ENCODE measurements at places on chromosomes 2 and 18. TPM values are rescaled to one million over a fixed set of nuclear protein-coding genes. Genes with fewer than 3 reads are reported as not detected.

IL1A gene
- polyA plus RNA-seq: not detected

RIOK3 gene
- polyA plus RNA-seq: 12.3 TPM

- H3K4me3 ChIP-seq: no peak overlapping the region
- H3K36me3 ChIP-seq: no peaks in the 10 kb centered on the region
- H3K27ac ChIP-seq: no peak overlapping the region
- H3K4me1 ChIP-seq: no peaks in the 10 kb centered on the region
Measured at GRCh38 chr2:61970807-61971556, 65.5 kb downstream of the COMMD1 start.

DNA sequence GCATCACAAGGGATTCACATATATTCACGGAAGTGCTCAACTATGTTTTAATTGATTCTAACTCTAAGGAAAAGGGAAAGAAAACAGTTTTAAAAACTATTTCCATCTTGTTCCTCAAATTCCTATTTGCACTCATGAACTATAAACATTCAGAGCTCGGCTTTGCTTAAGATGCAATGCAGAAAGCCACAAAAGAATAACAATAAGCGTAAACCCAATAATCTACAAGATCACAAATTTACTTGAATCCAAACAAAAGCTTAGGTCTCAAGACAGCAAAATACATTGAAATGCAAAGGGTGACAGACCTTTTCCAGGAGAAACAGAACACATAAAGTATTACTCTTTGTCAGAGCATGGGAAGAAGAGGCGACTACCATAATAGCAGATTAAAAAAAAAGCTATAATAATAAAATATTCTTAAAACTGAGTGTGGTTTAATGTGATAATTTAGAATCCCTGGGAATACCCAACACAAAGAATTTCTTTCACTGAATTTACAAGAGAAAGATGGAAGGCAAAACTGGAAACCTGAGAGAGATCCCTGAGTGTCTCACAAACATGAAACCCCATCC is 1094.9 kb downstream of the LRP1B start:
- H3K4me1 ChIP-seq: no peaks in the 10 kb centered on the region
- no peaks in the 10 kb centered on the region for H3K36me3 ChIP-seq
- no peak overlapping the region for H3K27ac ChIP-seq
- no peak overlapping the region for H3K4me3 ChIP-seq
- no peak for DNase-seq
- no peaks in the 10 kb centered on the region for H3K27me3 ChIP-seq

DNA sequence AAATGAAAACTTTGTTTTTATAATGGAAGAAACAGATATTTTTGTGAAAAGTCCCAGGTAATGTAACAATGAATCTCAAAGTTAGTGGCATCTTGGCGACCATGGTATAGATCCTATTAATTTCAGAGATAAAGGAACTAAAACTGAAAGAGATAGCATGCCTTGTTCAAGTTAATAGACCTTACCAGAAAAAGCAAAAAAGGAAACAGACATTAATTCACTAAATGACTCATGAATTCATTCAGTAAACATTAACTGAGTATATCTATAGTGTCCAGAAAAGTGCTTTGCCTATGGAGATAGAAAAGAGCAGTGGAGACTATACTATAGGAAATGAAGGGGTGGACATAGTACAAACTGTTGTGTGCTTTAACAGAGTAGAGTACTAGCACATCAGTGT is 763.3 kb downstream of the TRIB2 start:
- no peaks in the 10 kb centered on the region for H3K27me3 ChIP-seq
- DNase-seq: no peak
- H3K27ac ChIP-seq: no peak overlapping the region
- no peak overlapping the region for H3K4me3 ChIP-seq
- H3K36me3 ChIP-seq: no peaks in the 10 kb centered on the region

DNA sequence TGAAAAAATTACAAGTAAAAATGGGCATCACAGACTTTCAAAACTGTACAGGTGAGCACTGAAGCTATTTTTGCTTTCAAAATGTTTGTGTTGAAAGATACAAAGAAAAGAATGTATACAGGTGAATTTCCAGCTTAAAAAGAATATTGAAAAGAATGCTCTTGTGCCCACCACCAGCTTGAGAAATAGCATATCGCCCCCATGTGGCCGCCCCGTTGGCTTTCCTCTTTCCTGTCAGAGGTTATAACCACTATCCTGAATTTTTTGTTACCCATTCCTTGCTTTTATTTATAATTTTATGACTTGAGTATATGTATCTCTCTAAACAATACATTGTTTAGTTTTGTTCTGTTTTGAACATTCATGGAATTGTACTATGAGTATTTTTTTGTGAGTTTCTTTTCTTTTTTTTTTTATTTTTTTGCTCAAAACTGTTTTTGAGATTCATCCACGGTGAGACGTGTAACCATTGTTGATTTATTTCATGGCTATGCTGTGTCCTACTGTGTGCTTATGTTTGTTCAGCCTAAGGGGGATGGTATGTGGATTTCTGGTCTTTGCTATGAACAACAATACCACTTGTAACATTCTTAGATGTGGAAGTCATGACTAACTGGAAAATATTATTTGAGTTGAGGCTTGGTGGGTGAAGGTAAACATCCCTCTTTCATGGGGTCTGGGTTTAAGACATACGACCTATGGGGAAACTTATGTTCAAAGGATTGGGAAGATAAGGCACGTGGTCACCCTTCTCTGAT is 11.6 kb downstream of the TRPM8 start:
- H3K4me3 ChIP-seq: no peak overlapping the region
- peak; percentile 54 for DNase-seq

DNA sequence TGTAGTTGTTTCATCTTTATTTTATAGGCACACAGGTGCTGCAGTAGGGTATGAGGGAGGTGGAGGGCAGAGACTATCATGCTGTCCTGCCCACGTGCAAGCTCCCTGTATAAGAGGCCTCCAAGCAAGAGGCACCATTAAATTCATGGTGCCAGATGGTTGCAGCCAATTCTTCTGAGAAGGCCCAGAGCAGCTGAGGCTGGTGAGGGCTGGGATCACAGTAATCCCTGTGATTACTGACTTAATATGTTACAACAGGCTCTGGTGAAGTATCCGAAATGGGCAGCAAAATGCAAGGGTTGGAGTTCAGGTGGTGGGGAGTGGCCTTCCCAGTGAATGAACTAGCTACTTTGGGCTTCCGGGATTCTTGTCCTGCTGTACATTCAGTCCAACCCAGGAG is 191.9 kb upstream of the SMAD2 start:
- H3K4me3 ChIP-seq: no peak overlapping the region
- H3K27me3 ChIP-seq: no peaks in the 10 kb centered on the region
- peak overlapping the region; percentile 64 for H3K27ac ChIP-seq

DNA sequence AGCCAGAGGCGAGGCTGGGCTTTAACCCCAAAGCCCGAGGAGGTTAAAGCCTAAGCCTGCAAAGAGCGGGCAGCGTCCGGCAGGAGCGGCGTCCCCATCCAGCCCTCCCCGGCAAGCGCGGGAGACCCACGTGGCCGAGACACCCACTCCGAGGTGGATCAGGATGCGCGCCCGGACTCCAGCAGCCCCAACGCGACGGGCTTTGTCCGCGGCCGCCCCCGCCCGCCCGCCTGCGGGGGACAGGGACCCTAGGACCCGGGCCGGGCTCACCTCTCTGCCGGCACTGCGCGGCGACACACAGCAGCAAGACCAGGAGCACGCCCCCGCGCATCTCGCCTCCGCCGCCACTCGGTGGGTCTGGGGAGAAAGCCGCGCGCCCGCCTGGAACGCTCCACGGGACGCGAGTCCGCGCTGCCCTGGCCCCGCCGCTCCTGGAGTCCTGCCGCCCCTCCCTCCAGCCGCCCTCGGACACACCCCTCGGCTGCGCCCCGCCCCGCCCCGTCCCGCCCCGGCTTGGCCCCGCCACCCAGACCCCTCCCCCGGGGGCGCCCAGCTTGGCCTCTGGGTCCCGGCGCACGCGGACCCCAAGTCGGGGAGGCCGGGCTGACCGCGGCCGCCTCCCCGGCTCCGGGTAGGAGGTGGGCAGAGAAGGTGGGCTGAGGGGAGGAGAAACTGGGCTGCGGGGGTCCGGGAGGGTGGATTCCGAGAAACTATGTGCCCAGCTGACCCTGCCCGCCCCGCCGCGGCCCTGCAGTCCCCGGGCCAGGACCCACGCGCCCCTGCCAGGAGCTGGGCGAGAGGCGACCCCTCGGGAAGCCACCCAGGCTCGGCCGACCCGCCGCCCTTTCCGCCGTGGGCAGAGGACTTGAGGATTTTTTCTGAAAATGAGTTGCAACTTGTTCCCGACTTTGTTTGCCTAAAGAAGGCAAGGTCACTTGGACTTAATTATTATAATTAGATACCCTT is at the start of gene LAMA1:
LAMA1 (minus strand) TSS at position 408 of the 966 bp plus-strand sequence; CDS start at position 331, 77 bp downstream.
- no peaks in the 10 kb centered on the region for H3K4me1 ChIP-seq
- peak; percentile 89 for DNase-seq
- H3K36me3 ChIP-seq: no peaks in the 10 kb centered on the region
- H3K27me3 ChIP-seq: peaks cover 15% of the 10 kb centered on the region
- peak within 1 kb of the TSS; percentile 49 for H3K4me3 ChIP-seq

GRCh38 chr2:6793913-6794312 is 71.8 kb downstream of the CMPK2 start:
- no peak overlapping the region for H3K4me3 ChIP-seq
- H3K4me1 ChIP-seq: no peaks in the 10 kb centered on the region
- no peaks in the 10 kb centered on the region for H3K36me3 ChIP-seq
- no peak for DNase-seq
- no peaks in the 10 kb centered on the region for H3K27me3 ChIP-seq
- no peak overlapping the region for H3K27ac ChIP-seq

DNA sequence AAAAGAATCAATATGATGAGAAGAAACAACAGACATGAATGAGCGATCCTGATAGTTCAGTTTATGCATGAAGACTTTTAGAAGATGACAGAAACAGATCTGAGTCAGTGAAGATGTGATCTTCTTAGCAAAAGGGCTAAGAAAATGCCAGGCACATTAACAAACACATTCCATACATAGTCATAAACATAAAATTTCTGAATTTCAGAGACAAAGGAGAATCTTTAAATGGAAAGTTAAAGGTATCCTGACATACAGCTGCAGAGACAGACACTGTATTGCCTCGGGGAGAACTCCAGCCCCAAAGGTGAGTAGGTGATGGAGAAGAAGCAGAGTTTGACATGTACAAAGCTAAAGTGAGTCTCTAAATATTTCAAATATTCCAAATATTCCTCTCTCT is 40.6 kb upstream of the FN1 start:
- no peaks in the 10 kb centered on the region for H3K4me1 ChIP-seq
- no peak overlapping the region for H3K27ac ChIP-seq
- no peak for DNase-seq
- no peak overlapping the region for H3K4me3 ChIP-seq

- H3K27me3 ChIP-seq: no peaks in the 10 kb centered on the region
- DNase-seq: no peak
- H3K36me3 ChIP-seq: no peaks in the 10 kb centered on the region
- H3K4me3 ChIP-seq: no peak overlapping the region
- no peaks in the 10 kb centered on the region for H3K4me1 ChIP-seq
Measured at GRCh38 chr18:29378651-29379136, 1201.8 kb upstream of the CDH2 start.

DNA sequence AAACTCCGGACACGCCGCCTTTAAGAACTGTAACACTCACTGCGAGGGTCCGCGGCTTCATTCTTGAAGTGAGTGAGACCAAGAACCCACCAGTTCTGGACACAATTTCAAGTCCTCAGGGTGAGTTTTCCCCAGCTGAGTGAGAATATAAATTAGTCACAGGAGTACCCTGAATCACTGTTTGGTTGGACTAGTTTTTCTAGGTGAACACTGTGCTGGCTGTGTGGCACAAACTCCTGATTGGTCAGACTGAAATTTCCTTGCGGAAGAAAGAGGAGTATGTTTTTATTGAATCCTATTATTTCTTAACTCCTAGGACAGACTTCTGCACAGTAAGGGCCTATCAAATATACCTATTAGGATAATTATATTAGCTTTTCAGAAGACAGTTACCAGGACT is 288.1 kb upstream of the UBE2E3 start:
- H3K27ac ChIP-seq: no peak overlapping the region
- H3K27me3 ChIP-seq: no peaks in the 10 kb centered on the region
- no peaks in the 10 kb centered on the region for H3K36me3 ChIP-seq
- no peaks in the 10 kb centered on the region for H3K4me1 ChIP-seq
- DNase-seq: no peak
